Stimulated activated CD4-positive, alpha-beta T cell treated with anti-CD3 and anti-CD28 coated beads, Interleukin-1b, Interleukin-23, amount 100 ng/mL, for 1 hour (primary cell): ENCODE measurements at places on chromosomes 5 and 9.

DNA sequence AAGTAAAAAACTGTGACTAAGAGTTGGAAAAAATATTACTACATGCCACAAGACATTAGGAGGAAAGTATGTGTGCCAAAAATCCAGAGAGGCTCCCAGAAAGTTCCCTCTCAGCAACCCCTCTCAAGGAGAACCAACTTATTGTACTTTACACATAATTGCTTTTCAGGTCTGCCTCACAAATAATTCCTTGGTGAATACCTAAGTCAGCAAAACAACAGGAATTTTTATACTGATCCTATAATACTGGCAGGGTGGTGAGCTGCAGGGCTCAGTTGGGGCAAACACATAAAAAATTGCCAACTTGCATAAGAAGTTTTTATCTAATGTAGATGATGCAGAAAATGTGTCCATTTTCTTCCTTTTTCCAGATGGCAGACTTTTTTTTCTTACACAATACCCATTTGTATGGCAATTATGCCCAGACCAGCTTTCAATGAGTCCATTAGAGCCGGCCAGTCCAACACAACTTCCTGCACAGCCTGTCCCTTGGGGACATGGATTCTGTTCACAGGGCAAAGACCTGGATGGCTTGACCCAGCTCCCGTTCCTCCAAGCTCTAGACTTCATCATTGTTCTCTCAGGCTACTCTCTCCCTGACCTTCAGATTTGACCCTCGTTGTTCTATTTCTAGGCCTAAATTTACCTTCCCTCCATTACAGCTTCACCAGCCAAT lies 31.3 kb downstream of the MARCHF3 start:
- DNase-seq, result no peak

- no peak for DNase-seq
Observed at GRCh38 chr5:122649080-122649479, 125.8 kb upstream of the SNX2 start.

DNA sequence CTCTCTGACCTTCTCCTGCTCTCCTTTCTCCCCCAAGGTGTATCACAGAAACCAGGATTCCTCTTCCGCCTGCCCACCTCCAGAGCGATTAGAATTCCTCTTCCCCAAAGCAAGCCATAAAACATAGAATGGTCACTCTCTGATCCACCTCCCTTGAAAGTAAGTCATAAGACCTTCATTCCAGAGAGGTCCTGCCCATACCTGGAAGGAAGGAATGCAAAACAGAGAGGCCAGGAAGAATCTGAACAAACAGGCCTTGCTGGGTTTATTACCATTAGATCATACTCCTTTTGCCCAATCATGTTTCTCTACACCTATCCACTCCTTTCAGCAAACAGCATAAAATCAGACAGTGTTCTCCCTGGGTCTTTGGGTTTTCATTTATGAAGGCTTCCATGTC lies 21.0 kb downstream of the CDKL3 start:
- DNase-seq, result no peak

DNA sequence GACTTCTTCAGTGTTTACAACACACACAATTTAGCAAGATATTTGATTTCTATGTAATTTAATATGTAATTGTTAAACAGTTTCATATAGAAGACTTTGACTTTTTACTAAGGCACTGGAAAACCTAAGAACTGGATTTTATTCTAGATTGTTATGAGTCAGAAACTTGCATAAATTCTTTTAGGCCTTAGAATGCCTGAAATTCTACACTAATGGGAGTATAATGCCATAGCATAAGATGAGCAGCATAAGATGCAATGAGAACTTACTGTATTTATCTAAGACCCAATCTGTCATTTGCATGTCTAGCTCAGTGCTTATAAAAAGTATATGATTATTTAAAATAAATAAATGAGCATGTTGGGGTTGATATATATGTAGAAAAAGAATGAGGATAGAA lies 285.2 kb downstream of the CDH12 start:
- DNase-seq, result no peak

GRCh38 chr5:57804505-57804904 lies 321.9 kb upstream of the ACTBL2 start:
- DNase-seq, result no peak

DNA sequence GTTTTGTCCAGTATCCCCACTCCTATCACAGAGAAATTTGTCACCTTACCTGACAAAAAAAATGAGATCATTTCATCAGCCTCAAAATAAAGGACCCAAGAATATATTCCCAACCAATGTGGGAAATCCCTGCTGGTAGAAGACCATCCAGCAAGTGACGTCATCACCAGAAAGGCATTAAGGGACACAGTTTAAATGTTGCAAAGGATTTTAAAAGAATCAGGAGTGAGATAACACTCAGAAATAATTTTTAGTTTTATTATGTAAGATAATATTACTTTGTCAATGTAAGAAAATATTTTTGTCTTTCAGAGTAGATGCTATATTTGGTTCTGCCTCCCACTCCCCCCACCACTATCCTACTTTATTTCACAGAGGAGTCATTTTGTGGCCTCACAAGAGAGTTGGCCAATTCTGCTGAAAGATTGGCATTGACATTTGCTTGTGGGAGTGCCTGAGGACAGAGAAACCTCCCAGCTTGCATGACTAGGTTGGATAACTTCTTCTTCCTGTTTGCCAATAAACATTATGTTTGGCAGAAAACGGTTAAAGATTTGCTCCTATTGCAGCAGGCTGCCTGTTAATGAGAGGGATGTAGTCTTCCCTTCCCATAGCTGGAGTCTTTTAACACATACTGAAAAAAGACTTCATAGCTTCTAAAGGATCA lies 288.6 kb upstream of the DAB2 start:
- DNase-seq, result no peak

DNA sequence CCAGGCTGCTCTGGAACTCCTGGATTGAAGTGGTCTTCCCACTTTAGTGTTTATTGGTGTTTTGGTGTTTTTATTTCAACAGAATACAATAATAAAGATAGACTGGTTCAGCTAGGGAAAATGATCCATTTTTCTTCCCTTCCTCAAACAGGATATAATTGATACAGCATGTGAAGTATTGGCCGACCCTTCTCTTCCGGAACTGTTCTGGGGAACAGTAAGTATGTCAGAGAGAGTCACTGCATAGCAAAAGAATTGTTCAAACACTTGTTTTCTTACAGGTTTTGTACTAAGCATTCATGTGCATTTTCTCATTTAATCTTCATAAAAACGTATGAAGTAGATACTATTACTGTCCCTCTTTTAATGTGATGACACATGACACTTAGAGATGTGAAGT lies 31.6 kb downstream of the NUP188 start:
- DNase-seq, result no peak

DNA sequence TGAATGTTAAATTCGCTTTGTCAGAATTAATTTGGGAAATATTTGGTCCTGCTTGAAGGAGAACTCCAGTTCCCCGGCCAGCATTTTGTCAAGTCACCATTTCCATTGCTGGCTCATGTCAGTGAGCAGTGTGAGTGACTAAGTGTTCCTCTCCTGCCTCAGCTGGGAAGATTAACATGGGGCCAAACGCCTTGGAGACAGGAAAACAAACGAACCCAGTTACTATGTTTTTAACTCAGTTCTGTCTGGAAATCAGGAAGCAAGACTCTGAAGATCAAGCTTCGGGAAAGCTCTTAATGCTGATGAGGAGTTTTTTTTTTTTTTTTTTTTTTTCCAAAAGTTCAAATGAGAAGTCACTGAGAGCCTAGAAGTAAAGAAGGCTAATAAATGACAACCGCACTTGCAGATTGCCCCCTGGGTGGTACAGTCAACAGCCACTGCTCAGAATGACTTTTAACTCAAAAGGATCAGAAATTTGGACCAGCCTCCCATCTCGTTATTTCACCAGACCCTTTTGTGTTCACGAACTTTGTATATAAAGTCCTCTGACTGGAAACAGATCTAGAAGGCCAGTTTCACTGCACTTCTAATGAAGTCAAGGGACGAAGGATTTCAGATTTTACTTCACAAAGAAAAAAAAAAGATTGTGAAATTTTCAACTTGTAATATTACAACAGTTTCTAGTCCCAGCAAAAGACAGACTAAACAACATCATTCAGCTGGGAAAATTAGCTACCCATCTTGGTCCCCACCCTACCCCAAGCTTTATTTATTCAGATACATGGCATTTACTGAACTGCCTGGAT lies 121.3 kb downstream of the LHFPL2 start:
- no peak for DNase-seq

- DNase-seq, result no peak
Observed at GRCh38 chr5:145237843-145238242, 597.3 kb downstream of the PRELID2 start.

DNA sequence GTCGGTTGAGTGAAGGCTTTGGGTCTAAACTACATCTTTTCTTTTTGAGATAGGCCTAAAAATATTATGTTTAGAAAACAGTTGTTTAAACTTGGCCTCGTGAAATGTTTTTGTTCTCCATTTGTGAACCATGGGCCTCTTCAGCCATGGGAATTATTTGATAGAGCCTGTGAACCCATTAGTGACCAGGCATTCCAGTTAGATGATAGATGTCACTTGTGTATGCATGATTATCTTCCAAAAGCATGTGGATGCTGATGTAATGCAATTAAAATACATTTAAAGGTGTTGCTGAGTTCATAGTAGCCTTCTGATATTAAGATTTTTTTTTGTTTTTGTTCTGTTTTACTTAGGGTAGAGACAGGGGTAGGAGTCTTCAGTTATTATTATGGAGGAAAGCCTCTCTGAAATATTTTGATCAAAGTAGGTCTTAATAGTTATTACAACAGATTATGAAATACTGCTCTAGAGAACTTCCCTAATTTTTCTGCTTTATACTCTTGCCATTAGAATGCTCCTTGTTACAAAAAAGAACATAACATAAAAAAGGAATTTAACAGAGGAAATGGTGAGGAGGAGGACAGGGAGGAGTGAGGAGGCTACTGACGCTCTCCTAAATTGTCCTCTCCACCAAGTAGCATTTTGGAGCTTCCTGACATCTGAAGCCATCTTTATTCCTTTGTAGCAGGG lies 32.9 kb downstream of the CPEB4 start:
- DNase-seq, result no peak
